ENCODE measurements at places on chromosomes 13 and 19. TPM values are rescaled to one million over a fixed set of nuclear protein-coding genes. Genes with fewer than 3 reads are reported as not detected.

The KLF16 gene
- 8.6 TPM for total RNA-seq

The KIR2DL1 gene
- total RNA-seq, result not detected

The WDR87 gene
- not detected for total RNA-seq

The B3GNT3 gene
- not detected for total RNA-seq

The COMMD6 gene
- 22.9 TPM for total RNA-seq

The EXOC3L2 gene
- 0.72 TPM for total RNA-seq

The DACH1 gene
- 0.49 TPM for total RNA-seq

The TIMM29 gene
- total RNA-seq, result 49.9 TPM

The FSD1 gene
- total RNA-seq, result 46.5 TPM

The ZNF737 gene
- total RNA-seq, result 3.2 TPM

The SIGLEC8 gene
- not detected for total RNA-seq

The ZNF415 gene
- 1.1 TPM for total RNA-seq

The NOTCH3 gene
- total RNA-seq, result 4.5 TPM

The CLEC4M gene
- total RNA-seq, result not detected

The METTL21C gene
- not detected for total RNA-seq

The KIR2DL4 gene
- not detected for total RNA-seq

The SULT2A1 gene
- not detected for total RNA-seq

The PNMA8B gene
- total RNA-seq, result 0.04 TPM

The KRTDAP gene
- total RNA-seq, result not detected
